HFFc6 (cell line): ENCODE measurements at places on chromosomes 12 and 14. TPM values are rescaled to one million over a fixed set of nuclear protein-coding genes. Genes with fewer than 3 reads are reported as not detected.

RHEBL1 gene
- total RNA-seq = 0.48 to 1.6 TPM (median 0.59 TPM) in 3 replicates

KRT6A gene
- total RNA-seq = not detected in 3 replicates

KIF26A gene
- total RNA-seq = 0.02 to 0.03 TPM in 2 of 3 replicates, not detected in the other

OASL gene
- total RNA-seq = not detected in 3 replicates

DIO2 gene
- 61.2 to 106 TPM (median 68.3 TPM) in 3 replicates for total RNA-seq

NPFF gene
- total RNA-seq = not detected in 3 replicates

ANKRD52 gene
- total RNA-seq = 59.6 and 86.4 TPM in 2 replicates

DNA sequence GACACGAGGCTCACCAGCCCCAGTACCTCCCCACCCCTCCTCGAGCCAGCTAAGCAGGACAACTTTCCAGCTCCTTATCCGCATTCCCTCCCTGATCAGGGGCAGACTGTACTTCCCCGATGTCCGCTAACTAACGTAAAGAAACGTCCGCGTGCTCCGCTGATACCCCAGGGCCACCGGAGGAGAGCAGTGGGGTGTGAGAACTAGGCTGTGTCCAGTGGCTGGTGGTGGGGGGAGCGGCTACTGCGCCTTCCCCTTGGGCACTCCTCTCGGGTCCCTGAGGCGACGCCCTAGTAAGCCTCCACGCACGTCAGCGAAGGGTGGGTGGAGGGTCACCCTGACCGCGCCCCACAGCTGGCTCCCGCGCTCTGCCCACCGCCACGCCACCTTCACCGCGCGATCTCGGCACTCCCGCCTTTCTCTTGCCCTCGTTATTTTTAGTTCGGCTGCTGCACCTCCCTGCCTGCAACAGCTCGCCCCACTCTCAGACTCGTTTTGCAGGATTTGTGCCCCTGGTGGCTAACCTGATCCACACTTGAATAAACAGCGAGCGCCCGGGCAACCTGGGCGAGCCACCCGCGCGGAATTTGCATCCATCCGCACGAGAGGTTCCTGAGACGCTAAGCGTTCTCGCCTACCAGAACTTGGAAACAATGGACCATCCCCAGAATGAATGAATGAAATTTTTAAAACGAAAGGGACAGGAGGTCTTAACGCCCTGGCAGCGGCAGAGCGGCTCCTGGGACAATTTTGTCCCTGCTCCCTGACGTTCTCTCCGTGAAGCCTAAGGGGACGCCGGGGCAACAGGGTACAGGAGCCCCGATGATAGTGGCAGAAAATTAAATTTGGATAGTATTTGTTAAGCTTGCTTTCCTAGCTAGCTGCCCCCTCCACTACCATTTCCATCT, 6.9 kb upstream of the BMP4 start:
- H3K36me3 ChIP-seq = no peaks in the 10 kb centered on the region
- H3K4me1 ChIP-seq = peaks cover 13% of the 10 kb centered on the region; the same call in 1 of the 2 replicates
- H3K27ac ChIP-seq = no peak overlapping the region; the same call in 1 of the 2 replicates
- DNase-seq = no peak
- H3K4me3 ChIP-seq = peak overlapping the region; percentile 46; the same call in 1 of the 2 replicates
- H3K27me3 ChIP-seq = peaks cover 16% of the 10 kb centered on the region

DNA sequence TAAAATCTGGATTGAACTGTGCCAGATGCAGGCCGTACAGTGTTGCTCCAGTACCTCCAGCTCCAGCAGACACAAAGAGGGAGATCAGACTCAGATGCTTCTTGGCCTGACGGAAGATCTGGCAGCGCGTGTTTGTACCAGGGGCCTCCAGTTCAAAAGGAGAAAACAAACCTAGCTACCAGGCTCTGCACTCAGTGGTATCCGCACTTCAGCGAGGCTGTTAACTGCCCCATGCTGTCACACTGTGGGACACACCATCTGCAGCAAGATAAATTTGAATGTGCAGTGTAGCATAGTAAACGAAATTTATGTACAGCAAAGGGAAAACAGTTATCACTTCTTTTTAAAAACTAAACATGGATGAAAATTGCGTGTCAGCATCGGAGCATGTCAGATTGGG, 5.1 kb downstream of the DYNC1H1 start:
- DNase-seq = no peak
- H3K4me1 ChIP-seq = peaks cover 69% of the 10 kb centered on the region
- no peaks in the 10 kb centered on the region; the same call in 1 of the 2 replicates for H3K27me3 ChIP-seq
- H3K27ac ChIP-seq = peak overlapping the region; percentile 14; the same call in 1 of the 2 replicates
- H3K36me3 ChIP-seq = peaks cover 44% of the 10 kb centered on the region
- H3K4me3 ChIP-seq = peak overlapping the region; percentile 35; the same call in 1 of the 2 replicates

GRCh38 chr14:22648506-22648905, 4.4 kb upstream of the OR6J1 start:
- DNase-seq = no peak
- H3K4me3 ChIP-seq = no peak overlapping the region
- H3K36me3 ChIP-seq = no peaks in the 10 kb centered on the region
- H3K4me1 ChIP-seq = peaks cover 17% of the 10 kb centered on the region

DNA sequence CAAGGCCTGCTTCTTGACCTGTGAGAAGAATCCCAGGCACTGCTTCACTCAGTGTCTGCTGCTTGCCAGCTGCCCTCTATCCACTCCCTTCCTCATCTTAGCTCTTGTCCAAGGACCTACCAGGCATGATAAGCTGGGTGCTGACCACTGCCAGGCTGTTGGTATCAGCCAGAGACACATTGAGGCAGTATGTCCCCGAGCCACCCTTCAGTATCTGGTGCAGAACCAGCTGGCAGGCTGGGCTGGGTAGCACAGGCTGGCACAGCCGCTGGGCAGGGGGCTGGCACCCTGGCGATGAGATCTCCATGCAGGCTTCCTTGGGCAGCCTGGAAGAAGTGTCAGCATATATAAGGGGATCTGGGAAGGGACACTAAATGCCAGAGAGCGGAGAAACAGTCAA, 10.5 kb downstream of the PMEL start:
- 0 out of 2 replicates have a peak overlapping the region, but pooled peaks have one; percentile 50 for H3K27ac ChIP-seq
- no peak for DNase-seq
- H3K36me3 ChIP-seq = peaks cover 10% of the 10 kb centered on the region
- H3K27me3 ChIP-seq = peaks cover 1% of the 10 kb centered on the region; the same call in 1 of the 2 replicates
- H3K4me3 ChIP-seq = no peak overlapping the region

DNA sequence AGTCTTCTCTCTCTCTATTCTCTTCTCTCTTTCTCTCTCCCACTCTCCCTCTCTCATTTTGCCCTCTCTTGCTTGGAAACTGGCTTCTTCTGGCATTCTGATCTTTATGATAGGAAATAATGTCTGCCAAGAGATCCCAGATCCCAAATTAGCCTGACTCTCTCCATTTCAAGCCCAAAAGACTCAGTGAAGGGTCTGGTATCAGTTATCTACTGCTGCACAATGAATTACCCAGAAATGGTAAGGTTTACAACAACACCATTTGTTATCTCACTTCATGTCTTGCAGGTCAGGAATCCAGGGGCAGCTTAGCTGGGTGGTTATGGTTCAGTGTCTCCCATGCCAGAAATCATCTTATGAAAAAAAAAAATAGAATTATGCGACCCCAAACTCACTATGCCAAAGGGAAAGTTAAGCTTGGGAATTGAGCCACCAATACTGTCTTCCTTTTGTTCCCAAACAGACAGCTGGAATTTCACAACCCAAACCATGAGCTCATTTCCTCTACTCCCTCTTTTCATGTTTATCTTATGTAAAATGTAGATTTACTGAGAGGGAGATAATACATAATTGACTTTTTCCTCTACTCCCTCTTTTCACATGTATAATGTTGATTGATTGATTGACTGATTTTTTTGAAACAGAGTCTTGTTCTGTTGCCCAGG, 67.8 kb upstream of the FICD start:
- no peaks in the 10 kb centered on the region for H3K36me3 ChIP-seq
- no peak for DNase-seq
- H3K4me1 ChIP-seq = no peaks in the 10 kb centered on the region

- no peak for DNase-seq
- peaks cover 7% of the 10 kb centered on the region; the same call in 1 of the 2 replicates for H3K4me1 ChIP-seq
- peaks cover 5% of the 10 kb centered on the region; the same call in 1 of the 2 replicates for H3K36me3 ChIP-seq
- peaks cover 3% of the 10 kb centered on the region for H3K27me3 ChIP-seq
These were observed 26.0 kb upstream of the CD27 start for GRCh38 chr12:6418796-6419195.

DNA sequence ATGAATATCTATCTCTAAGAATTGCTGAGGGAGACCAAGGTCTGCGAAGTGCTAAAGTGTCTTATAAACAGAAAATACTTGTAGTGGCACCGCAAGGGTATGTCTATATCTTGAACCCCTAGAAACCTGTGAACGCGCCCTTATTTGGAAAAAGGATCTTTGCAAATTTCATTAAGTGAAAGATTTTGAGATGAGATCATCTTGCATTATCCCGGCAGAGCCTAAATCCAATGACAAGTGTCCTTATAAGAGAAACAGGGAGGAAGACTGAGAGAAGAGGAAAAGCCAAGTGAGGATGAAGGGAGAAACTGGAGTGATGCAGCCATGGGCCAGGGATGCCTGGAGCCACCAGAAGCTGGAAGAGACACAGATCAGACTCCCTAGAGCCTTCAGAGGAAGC, 27.7 kb downstream of the RBM19 start:
- H3K4me1 ChIP-seq = peaks cover 7% of the 10 kb centered on the region; the same call in 1 of the 2 replicates
- no peak overlapping the region for H3K27ac ChIP-seq

DNA sequence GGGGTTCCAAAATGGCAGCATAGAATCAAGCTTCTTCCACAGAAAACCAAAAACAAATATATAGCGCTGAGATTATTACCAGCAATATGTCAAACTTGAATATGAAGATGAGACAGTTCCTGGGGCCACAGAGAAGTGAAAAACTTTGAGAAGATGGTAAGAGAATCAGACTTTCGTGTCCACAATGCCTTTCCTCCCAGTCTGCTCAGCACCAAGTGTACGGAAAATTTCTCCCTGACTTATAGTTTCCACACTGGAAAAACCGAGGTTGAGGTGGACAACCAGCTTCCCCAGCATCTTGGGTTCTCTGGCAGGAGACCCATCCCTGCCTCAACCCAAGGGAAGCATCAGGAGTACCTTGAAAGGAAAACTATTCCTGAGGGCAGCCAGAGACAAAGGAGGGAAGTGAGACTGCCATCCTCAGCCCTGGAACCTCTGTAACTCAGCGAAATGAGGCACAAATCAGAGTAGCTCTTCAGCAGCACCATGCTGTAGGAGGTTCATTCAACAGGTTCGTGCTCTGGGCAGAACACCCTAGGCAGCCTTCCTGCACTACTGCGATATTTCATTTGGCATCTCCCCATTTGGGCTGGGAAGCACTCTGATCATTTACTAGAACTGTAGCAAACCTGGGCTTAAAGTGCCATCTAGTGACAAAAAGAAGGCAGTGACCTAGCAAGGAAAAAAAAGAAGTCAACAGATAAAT, 52.4 kb upstream of the CAPRIN2 start:
- no peak overlapping the region for H3K27ac ChIP-seq
- H3K4me3 ChIP-seq = no peak overlapping the region; the same call in 1 of the 2 replicates
- H3K4me1 ChIP-seq = peaks cover 6% of the 10 kb centered on the region; the same call in 1 of the 2 replicates
- H3K36me3 ChIP-seq = peaks cover 8% of the 10 kb centered on the region
- peak; percentile 63 for DNase-seq

- peak; percentile 5 for DNase-seq
- no peak overlapping the region for H3K4me3 ChIP-seq
- no peaks in the 10 kb centered on the region; the same call in none of the 2 replicates for H3K27me3 ChIP-seq
- H3K4me1 ChIP-seq = peaks cover 7% of the 10 kb centered on the region
- H3K36me3 ChIP-seq = no peaks in the 10 kb centered on the region
- H3K27ac ChIP-seq = no peak overlapping the region
These were observed 28.2 kb upstream of the AMN1 start for GRCh38 chr12:31756977-31757420.

DNA sequence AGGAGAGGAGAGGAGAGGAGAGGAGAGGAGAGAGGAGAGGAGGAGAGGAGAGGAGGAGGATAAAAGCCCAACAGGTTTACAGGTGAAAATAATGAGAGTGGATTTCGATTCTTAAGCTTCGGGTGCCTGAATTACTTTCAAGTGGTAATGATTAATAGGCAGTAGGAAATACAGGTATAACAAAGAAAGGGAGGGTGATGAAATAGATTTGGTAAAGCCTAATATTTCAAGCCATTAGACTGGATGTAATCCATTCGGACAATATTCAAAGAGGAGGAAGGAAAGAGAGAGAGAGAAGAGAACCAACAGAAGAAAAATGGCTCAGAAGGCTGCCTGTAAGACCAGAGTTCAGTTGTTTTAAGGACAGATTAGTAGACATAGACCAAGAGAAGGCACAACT, 76.6 kb downstream of the RASSF9 start:
- H3K27ac ChIP-seq = no peak overlapping the region
- H3K36me3 ChIP-seq = peaks cover 5% of the 10 kb centered on the region; the same call in 1 of the 2 replicates
- DNase-seq = no peak
- H3K4me1 ChIP-seq = no peaks in the 10 kb centered on the region
- H3K4me3 ChIP-seq = no peak overlapping the region
- peaks cover 2% of the 10 kb centered on the region; the same call in 1 of the 2 replicates for H3K27me3 ChIP-seq

- H3K36me3 ChIP-seq = no peaks in the 10 kb centered on the region; the same call in 1 of the 2 replicates
- H3K27ac ChIP-seq = no peak overlapping the region
- H3K4me1 ChIP-seq = no peaks in the 10 kb centered on the region
- no peak overlapping the region for H3K4me3 ChIP-seq
These were observed 446.4 kb downstream of the EGLN3 start for GRCh38 chr14:33504246-33505099.

DNA sequence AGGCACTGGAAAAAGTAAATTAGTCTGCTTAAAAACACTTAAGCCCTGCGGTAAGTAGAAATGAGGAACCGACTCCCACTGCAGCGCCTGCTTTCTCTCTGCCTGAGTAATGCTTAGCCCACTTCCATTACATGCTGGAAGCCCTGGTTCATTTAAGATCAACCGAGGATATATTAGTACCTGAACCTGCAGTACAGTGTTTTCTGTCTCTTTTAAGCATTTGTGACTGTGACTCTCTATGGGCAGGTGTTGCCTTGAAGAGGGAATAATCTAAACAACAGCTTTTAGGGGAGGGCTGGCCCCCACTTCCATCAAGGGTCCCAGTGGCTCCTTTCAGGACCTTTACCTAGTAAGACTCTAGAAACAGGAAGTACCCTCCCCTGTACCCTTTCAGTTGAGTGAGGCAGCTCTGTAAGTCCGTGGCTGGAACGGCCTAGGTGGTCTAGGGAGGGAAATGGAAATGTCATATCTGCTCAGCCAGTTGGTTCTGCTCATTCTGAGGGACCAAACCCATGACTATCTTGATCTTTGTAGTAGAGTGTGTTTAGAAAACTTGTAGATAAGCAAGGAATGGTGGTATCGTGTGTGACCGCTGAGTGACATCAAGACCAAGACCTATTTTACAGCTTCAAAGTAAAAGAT, 56.2 kb downstream of the FNTB start:
- peaks cover 8% of the 10 kb centered on the region for H3K36me3 ChIP-seq
- no peak for DNase-seq
- no peak overlapping the region for H3K4me3 ChIP-seq
- H3K4me1 ChIP-seq = peaks cover 9% of the 10 kb centered on the region
- no peaks in the 10 kb centered on the region for H3K27me3 ChIP-seq

GRCh38 chr14:25350802-25351201, 300.9 kb upstream of the STXBP6 start:
- no peaks in the 10 kb centered on the region; the same call in 1 of the 2 replicates for H3K27me3 ChIP-seq
- H3K4me1 ChIP-seq = no peaks in the 10 kb centered on the region
- no peak for DNase-seq
- no peak overlapping the region for H3K4me3 ChIP-seq
- no peak overlapping the region for H3K27ac ChIP-seq

- peaks cover 2% of the 10 kb centered on the region; the same call in 1 of the 2 replicates for H3K27me3 ChIP-seq
- H3K4me3 ChIP-seq = no peak overlapping the region
- DNase-seq = no peak
- peaks cover 25% of the 10 kb centered on the region for H3K36me3 ChIP-seq
These were observed 43.0 kb downstream of the RASSF8 start for GRCh38 chr12:26001530-26001929.

- DNase-seq = no peak
- H3K36me3 ChIP-seq = peaks cover 21% of the 10 kb centered on the region
- peaks cover 58% of the 10 kb centered on the region for H3K4me1 ChIP-seq
- H3K27ac ChIP-seq = no peak overlapping the region
These were observed 20.8 kb downstream of the SAV1 start for GRCh38 chr14:50647282-50647681.

- peaks cover 18% of the 10 kb centered on the region for H3K4me1 ChIP-seq
- H3K4me3 ChIP-seq = no peak overlapping the region
- H3K36me3 ChIP-seq = no peaks in the 10 kb centered on the region
These were observed 47.0 kb upstream of the LGR5 start for GRCh38 chr12:71392521-71393145.
